Left renal cortex interstitium (tissue), 4 donors: ENCODE measurements at places on chromosomes 16 and 17.

GRCh38 chr17:9986754-9987382 lies 81.8 kb upstream of the RCVRN start:
- DNase-seq: no peak

GRCh38 chr17:76280650-76281049 lies 15.5 kb downstream of the UBALD2 start:
- DNase-seq: no peak

DNA sequence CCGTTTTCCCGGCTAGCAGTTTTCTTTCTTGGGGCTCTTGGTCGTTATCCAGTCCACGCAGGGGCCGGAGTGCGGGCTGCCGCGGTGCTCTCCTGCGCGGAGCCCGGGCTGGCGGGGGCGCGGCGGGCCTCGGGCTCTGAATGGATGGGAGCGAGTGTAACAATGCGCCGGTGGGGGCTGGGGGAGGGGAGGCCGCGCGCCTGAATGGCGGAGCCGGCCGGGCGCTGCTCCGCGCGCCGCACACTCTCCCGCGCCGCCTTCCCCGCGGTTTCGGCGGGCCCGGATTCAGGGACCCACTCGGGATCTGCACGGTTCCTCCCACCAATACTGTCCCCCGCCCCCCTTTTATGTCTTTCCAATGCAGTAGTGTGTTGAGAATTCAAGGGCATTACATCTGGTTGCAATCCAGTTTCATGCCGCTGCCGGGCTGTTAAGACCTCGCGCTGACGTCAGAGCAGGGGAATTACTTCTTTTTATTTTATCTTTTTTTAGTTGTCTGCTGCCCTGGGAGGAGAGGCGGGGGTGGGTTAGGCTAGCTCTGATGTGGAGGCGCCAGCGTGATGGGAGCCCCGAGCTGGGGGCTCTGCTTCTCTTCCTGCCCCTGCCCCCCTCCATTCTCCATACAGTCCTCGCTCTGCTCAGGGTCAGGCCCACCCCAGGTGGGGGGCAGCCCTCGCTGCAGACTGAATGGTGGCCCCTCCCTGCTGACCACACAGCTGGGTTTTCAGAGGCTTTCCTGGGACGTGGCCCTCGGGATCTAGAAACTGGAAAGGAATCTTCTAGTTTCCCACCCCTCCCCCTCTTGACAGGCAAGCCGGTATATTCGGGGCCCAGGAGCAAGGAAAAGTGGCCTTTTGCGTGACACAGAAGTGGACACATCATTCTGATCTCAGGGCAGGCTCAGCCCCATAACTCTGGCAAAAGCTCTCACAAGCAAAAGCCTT lies 1.8 kb downstream of the RAI1 start:
- DNase-seq: no peak

GRCh38 chr17:36545077-36545464 lies 352 bp downstream of the GGNBP2 start:
- DNase-seq: no peak

DNA sequence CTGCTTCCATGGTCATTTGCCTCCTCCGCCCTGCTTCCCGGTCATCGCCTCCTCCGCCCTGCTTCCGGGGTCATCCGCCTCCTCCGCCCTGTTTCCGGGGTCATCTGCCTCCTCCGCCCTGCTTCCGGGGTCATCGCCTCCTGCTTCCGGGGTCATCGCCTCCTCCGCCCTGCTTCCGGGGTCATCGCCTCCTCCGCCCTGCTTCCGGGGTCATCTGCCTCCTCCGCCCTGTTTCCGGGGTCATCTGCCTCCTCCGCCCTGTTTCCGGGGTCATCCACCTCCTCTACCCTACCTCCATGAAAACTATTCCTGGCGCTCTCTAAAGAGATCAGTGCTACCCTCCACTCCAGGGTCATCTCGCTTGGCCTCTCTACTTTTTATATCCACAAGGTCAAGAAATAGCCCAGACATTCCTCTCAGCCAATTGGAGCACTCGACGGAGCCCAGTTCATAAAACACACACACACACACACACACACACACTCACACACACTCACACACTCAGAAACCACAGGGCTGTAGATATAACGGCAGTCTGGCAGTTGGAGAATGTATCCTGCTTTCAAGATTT lies 44.8 kb downstream of the TRARG1 start:
- DNase-seq: no peak

DNA sequence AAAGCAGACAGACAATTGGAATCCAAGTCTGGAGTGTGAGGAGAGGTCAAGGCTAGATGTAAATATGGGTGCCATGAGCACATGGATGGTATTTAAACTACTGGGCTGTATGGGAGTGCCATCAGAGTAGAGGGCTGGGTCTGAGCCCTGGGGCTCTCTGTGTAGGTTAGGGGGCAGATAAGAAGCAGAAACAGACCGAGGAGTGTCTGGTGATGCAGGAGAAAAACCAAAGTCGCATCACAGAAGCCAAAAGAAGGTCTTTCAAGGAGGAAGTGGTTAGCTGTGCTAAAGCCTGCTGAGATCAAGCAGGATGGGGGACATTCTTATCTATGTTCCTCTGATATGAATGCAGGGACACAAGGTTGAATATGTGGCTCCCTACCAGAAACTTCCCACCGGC lies 1.9 kb downstream of the TSEN54 start:
- no peak for DNase-seq

DNA sequence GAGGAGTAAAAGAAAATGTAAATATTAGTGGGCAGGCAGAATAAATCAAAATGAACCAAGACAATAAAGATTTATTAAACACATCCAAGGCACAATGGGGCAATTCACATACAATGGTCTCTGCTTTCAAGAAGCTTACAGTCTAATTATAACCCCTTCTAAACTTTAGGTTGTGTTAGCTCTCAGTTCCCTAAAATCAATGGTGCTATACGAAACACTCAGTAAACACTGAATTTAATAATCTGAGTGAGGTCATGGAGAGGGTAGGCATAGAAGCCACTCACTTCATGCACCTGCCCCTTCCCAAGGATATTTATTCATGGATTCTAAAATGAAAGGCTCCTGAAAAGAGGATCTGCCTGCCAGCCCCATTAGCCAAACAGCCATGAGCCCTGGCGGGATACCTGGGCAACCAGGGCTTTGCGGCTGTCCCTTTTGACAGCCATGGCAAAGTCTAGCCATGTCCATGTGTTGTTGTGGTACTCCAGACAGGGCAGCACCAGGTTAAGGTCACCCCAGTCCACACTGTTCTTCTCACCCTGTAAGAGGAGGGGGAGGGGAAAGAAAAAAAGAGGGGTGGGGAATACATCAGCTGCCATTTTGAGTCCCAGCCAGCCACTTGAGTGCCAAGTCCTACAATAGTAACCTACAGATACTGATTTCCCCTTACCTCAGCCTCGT lies 1.4 kb upstream of the RSKR start:
- DNase-seq: no peak

DNA sequence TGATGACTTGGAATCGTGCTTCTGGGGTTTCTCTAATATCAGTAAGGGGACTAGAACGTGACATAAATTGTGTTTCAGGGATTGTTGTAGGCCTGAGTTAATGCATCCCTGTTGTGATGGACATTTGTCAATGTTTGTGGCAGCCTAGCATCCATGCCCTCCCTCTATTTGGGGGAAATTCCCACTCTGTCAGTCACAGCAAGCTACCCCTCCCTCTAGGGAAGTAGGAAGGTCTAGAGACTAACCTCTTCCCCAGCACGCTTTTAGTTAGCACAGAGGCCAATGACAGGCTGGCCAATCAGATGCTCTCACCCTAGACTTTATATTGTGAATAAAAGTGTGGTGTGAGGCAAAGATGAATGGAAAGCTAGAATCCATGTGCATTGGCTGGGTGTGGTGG lies 32.4 kb upstream of the NF1 start:
- no peak for DNase-seq

DNA sequence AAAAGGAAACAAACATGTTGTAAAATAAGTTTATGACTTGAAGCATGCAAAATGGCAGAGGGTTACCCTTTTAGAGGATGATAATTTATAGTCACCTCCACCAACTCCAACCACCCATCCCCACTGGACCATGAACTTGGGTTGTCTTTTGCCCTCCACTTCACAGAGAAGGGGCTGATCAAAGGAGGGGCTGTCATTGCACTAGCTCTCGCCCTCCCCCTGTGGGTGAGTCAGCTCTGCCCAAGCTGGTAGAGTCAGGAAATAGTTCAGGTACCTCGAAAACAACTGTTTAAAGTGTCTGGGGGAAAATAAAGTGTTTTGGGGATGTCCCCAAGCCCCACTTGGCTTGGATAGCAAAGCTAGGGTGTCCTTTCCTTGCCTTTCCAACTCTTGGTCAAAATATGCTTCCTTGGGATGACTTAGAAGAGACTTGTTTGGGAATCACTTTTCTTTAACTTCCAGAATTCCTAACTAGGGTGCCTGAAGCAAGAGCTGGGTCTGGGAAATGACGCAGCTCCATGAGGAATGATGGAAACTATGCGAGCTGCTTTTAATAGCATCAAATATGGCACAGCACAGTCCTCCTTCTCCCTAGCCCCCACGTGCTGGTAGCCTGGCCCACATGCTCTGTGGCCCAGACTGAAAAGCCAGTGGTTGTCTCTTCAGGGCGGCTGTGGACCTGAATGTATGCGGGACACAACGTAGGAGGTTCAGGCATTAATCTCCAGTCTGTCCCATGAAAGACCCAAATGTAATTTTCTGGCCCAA lies 40.7 kb downstream of the TBX4 start:
- DNase-seq: no peak

DNA sequence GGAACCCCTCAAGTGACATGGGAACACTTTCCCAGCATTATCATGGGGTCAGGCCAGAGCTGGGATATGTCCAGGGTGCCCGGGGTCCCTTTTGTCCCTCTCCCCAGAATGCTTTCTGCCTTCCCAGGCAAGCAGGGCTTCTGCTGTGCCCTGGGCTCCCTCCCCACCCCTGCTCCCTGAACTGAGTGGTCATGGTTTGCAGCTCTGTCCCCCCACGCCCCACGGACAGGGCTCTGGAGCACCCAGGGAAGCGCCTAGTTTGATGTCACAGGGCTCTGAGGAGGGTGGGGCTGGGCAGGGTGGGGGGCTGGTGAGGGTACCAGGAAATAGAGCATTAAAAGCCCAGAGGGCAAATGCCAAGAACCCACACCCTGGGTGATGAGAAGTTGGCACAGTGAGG lies 92.3 kb downstream of the CCDC182 start:
- DNase-seq: no peak

DNA sequence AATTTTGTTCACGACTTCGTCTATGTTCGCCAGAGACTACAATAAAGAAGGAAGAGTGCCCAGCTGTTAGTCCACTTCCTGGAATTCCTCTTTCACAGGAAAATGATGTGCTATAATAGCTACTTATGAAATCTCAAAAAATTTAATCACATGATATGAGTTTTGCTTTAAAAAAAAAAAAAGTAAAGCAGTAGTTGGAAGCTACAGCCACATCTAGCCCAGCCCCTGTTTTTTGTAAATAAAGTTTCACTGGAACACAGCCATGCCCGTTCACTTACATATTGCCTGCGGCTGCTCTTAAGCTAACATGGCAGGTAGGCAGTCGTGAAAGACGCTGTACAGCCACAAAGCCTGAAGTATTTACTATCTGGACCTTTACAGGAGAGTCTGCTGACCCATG lies 15.3 kb downstream of the VPS53 start:
- DNase-seq: no peak

GRCh38 chr17:74776044-74776962 lies at the start of gene NAT9:
Gene NAT9, minus strand, starts transcription at chr17:74776345. Its CDS starts 647 bp downstream, at chr17:74775698.
- DNase-seq: peak; percentile 89

GRCh38 chr17:52660692-52661091 lies 502.2 kb upstream of the CA10 start:
- DNase-seq: no peak

DNA sequence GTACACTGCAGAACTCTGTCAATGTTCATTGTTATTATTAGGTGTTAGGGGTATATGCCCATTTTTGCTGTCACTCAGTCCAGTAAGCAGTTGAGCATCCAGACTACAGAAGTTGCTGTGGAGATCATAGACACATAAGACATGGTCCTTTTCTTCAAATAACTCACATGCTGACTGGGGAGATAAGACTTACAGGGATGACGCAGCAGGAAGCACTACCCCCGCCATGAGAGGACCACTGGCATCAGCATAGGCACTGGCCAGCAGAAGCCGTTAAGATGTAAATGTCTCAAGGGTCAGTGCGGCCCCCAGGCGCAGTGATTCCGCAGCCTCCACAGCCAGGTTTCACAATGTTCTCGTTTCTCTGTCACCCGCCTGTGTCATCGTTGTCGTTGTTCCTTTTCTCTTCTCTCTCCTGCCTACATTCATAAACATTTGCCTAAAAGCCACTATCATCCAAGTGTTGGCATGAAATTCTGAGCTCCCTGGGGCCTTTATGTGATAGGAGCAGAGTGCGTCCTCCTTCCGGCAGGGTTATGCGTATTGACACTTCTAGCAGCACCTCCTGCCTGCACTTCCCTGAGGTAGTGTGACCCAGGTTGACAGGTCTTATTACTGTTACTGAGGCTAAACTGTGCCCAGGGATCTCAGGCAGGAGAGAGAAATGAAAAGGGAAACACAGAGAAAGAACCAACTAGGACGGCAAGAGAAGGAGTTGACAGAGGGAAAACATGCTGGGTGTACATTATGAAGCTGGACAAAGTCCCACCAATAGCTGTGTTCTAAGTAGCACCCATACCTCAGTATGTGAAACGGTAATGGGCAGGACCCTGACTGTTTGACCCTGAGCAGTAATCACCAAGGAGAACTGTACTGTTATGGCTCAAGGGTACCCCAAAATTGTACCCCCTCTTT lies 17.9 kb downstream of the TANGO6 start:
- no peak for DNase-seq

DNA sequence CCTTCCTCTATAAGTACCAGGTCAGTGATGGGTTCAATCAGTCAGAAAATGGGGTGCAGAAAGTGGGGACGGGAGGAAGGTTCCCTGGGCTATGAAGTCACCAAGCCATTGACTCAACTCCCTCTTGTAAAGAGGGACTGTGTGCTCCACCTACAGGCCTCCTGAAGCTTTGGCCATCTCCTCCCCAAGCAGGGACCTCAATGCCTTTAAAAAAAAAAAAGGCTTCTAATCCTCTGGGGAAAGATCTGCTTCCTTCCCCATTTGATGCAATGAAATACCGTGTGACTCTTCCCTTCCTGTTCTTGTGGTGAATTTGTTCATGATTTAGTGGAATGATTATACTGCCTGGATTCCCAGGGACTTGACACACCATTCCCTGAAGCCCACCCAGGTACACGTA lies 30.8 kb downstream of the VWA3A start:
- DNase-seq: no peak

GRCh38 chr17:40095944-40096791 lies 4.2 kb downstream of the NR1D1 start:
- DNase-seq: no peak
